Fibroblast of lung (primary cell): ENCODE measurements at places on chromosomes 12 and 14.

- DNase-seq = no peak
Measured at GRCh38 chr14:68541178-68541896, 251.5 kb downstream of the ZFP36L1 start.

DNA sequence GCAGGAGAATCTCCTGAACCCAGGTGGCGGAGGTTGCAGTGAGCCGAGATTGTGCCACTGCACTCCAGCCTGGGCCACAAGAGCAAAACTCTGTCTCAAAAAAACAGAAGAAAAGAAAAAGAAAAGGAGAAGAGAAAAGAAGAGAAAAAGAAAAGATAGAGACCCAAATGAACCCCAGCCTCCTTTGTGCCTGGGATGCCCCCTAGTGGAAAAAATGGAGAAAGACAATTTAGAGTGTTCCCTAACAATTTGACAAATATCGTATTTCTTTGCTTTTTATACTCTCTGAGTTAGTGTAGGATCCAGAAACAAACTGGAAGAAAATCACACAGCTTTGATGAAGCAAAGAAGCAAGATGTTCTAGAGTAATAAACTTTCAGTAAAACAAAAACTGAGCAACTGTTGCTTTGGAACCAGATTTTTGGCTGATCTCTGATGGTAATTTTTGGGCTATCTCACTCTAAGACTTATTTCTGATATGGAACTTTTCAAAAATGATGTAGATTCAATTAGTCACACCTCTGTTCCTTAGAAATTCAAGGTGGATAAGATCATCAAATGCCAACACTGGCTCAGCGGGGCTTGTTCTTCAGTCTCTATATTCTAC lies 18.6 kb upstream of the PRKAB1 start:
- DNase-seq = no peak

DNA sequence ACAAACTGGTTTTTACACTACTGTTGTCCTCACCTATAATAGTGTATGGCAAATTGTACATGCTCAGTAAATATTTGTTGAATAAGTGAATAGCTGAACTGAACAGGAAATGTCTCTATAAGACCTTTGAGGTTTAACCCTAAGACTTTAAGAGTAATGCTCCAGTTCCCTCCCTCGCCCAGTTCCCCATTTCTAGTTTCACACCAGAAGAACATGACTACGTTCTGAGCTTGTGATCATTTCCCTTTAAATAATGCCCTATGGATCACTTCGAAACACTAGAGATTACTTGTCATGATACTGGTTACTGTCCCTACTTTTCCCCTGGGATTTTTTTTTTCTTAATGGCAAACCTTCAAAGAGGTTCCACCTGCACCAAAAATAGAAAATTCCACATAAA lies 69.3 kb downstream of the PRKD1 start:
- DNase-seq = no peak

DNA sequence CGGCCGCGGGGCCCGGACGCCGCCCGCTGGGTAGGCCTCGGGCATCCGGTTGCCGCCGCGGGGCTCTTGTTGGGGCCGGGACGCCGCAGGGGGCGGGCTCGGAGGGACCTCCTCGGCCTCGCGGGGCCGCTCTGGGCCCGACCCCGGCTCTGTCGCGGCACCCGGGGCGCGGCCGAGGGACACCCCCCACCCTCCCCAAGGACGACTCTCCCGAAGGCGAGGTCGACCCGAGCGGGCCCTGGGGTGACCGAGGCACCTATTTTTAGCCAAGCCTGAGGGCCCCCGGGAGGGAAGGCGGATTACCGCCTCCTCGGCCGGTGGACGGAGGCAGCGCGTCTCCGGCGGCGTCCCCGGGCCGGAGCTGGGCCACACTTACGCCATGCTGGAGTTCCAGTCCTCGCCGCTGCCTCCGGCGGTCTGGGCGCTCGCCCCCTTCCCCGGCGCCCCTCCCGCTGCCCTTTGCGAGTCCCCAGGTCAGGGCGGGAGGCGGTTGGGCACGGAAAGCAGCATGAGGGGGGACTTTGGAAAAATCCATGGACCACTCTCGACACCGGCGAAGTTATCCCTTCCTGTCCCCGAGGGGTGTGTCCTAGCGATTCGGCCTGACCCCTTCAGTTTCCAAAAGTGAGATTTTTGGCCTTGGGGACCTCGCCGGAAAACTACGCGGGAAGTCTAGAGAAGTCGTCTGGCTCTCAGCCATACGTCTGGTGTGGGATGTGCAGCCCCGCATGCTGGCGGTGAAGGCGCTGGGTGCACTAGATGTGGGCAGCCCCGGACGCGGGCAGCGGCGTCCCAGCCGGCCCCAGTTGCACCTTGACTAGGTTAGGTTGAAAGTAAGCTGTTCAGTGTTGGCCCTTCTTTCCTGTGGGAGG lies 699 bp downstream of the KTN1 start:
- DNase-seq = peak; percentile 37

DNA sequence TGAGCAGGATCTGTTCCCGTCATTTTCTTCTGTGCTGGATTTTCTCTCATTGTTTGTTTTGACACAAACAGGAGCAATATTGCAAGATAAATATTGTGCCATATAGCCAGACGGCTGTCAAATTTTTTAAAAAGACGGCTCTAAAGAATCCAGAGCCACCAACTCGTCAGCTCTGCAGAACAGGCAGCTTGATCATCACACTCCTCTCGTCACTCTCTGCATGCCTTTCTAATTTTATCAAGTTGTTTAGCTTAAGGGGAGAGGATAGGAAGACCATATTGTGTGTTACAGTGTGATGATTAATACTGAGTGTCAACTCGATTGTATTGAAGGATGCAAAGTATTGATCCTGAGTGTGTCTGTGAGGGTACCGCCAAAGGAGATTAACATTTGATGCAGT lies 562.8 kb downstream of the GALC start:
- DNase-seq = no peak

DNA sequence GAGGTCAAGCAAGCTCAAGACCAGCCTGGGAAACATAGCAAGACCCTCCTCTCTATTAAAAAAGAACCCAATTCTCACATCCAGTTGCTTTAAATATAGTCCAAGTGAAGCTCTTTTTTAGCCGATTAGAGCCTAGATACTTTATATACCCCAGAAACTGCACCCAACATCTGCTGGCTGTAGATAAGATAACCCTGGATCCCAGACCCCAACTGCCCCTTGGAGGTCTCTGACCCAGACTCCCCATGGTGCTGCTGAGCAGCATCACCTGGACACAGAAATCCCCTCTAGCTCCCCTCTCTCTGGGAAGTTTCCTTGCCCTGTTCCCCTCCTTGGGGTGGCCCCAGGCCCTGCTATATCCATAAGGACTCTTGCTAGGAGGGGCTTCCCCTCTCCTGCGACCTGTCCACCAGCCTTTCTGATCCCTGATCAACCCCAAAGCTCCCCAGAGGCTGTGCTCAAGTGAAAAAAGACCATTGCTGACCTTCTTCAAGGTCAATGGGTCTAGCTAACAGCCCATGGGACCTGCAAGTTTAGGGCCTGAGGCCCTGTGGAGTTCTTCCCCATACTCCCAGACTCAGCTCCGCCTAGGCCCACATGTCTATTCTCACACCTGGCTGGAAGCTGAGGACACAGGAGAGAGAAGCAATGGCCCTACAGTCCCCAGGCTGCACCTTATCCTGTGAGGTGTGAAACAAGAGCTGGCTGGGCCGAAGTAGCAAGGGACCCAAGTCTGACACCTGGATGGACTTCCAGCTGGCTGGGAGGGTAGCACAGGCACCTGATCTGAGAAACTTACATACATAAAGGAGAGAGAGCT lies 56.2 kb downstream of the ARL6IP4 start:
- DNase-seq = no peak

DNA sequence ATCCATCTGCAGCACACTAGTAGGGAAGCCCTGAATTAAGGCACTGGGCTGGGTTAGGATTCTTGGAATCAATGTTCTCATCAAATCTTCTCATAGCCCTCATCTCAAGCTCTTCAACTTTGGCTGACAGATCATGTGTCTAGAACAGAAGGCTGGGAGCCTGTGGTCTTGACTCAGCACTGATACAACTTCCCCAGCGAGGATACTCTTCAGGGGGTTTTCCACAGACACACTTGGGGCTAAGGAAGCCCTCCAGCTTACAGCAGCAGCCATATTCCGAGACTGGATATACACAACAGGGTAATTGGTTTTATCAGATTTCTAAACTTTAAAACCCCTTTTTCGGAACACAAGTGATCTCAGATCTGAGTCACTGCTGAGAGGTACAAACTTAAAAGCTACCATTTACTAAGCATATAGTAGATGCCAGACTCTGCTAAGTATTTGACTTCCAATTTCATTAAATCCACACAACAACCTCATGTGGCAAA lies 3.5 kb downstream of the FMNL3 start:
- DNase-seq = peak; percentile 46

DNA sequence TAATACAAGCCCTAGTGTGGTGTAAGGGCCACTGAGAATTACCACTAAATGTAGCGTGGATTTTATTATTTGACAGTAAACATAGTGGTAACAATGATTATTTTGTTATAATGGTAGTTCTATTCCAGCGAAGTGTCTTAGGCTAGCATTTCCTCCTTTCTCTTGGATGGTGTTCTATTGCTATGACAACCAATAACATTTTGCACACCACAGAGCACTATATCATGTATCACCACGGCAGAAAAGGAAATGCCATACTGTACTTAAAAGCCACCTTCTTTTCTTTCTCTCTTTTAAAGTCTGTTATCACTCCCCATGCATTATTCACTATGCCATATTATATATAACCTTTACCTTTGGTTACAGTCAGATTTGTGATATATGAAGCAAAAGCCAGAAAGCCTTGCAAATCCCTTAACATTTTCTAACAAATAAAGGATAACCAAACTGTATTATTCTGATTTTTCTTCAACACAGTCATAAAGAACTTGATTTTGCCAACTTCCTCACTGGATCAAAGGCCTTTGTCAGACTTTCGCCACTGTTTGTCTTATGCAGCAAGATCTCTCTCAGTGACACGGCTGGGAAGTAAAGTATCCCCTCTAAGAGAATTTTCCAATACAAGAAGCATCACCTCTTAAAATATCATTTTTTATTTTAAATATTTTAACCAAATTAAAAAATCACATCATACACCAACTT lies 195.8 kb downstream of the FOXN3 start:
- DNase-seq = peak; percentile 77

- DNase-seq = no peak
Measured at GRCh38 chr12:14164266-14164665, 182.9 kb upstream of the GRIN2B start.

DNA sequence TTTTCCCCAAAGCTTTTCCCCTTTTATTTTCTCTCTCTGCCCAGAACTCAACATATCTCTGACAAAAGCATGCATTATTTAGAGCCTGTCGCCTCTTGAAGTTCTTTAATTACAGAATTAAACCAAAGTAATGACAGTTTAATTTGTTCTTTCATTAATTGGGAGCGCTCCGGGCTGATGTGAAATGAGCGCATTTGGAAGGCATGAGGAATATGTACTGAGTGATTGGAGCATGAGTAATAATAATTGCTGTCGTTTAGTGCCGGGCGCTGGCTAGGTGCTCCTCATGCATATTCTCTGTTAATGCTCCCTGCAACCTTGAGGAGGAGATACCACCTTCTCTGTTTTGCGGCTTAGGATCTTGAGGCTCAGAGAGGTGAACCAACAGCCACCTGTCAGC lies 120.5 kb downstream of the SLC25A47 start:
- DNase-seq = peak; percentile 5

DNA sequence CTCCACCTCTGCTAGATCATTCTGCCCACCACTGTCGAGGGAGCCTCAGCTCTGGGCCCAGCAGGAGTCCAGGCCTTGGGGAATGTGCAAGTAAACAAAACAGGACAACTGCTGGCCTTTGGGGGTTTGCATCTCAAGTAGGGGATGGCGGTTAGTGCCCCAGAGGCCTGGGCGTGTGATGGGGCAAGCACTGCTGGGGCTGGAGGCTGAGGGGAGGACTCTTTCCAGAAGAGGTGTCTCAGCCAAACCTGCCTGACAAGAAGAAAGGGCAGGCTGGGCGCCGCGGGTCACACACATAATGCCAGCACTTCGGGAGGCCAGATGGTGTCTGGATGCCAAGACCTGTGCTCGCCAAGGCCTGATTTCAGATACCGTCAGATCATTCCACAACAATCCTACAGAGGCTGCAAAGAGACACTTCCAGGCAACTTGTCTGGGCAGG lies 8.6 kb upstream of the ALDH2 start:
- no peak for DNase-seq

DNA sequence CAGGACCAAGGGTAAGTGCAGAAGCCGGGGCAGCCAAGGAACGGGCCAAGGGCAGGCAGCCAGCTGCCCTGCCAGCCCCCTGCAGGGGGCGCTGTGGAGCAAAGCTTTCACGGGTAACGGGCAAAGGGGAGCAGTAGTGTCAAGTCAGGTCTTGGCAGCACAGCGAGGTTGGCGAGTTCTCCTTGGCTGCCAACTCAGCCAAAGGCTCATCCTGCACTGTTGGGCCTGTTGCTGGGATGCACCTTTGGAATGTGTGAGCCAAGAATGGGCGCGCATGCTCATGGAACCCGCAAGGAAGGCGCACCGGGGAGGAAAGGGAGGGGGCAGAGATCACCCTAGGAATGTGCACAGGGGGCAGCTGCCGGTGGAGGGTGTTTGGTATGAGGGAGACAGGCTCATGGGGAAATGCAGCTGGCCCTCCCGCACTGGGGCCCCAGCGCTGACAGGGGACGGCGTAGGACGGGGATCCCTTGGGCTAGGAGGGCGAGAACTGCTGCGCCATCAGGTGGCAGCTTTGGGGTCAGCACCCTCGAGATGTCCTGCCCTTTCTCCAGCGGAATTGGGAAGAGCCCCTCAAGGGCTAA lies 138.0 kb downstream of the ASCL4 start:
- peak; percentile 4 for DNase-seq

GRCh38 chr12:6333029-6333428 lies 8.8 kb downstream of the TNFRSF1A start:
- DNase-seq = no peak

GRCh38 chr12:120853188-120853587 lies 51.0 kb downstream of the SPPL3 start:
- peak; percentile 42 for DNase-seq

DNA sequence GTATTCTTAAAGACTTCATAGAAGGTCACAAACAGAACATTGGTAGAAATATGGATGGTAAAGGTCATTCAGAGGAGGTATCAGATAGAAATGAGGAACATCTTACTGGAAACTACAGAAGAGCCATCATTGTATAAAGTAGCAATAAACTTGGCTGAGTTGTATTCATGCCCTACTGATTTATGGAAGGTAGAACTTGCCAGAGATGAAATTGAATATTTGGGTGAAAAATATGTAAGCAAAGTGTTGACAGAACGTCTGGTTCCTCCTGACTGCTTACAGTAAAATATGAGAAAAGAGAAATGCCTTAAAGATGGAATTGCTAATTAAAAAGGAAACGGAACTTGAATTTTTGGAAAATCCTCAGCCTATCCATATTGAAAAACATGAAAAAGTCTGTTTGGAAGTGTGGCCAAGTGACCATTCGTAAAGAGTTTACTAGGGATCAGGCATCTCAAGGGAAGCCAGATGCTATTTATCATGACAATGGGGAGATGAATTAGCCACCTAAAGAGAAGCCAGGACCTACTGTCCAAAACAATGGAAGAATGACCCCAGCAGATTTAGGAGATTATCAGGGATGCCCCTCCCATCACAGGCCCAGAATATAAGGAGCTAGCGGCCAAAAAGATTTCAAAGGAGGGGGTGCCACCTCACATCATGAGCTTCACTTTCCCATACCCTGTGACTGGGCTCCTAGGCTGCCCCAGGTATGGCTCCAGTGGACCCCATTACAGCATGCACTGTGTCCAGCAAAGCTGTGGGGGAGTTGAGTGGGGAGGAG lies 189.3 kb downstream of the ITPR2 start:
- no peak for DNase-seq
